ENCODE measurements at places on chromosomes 12 and 14.

- no peak for DNase-seq
Observed at GRCh38 chr14:67574806-67575205, 25.3 kb downstream of the PIGH start.

GRCh38 chr12:71684081-71684480 is 1.8 kb upstream of the TMEM19 start:
- DNase-seq, result no peak

DNA sequence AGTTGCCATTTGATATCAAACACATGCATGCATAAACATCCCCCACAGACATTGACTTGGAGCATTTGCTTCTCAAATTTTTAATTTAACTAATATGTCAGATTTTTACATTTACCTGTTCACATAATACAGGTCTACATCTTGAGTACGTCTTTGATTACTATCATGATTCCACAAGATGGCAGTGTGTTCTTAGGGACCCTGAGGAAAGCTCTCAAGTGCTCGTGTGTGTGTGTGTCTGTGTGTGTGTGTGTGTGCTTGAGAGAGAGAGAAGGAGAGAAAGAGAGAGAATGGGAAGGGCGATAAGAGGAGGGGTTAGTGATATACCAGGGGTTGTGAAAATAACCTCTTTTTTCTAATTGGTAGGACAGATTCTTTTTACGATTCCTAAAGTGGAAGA is 167.1 kb upstream of the OR4E1 start:
- DNase-seq, result no peak

DNA sequence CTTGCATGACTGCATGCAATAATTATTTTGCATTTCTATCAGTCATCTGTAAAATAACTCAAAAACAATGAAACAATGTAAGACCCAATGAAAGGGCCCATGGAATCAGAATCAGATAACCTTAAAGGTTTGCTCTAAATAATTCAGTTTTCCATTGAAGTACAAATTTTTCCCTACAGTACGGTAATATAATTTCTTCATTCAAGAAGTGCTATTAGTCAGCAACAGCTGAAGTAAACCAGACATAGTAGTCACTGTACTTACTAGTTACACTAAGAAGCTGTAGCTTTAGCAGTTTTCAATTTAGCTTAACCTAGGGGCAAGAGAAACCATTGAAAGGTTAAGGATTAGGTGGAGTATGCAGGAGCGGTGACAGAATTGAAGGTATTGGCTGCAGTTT is 43.5 kb downstream of the BCAT1 start:
- no peak for DNase-seq

DNA sequence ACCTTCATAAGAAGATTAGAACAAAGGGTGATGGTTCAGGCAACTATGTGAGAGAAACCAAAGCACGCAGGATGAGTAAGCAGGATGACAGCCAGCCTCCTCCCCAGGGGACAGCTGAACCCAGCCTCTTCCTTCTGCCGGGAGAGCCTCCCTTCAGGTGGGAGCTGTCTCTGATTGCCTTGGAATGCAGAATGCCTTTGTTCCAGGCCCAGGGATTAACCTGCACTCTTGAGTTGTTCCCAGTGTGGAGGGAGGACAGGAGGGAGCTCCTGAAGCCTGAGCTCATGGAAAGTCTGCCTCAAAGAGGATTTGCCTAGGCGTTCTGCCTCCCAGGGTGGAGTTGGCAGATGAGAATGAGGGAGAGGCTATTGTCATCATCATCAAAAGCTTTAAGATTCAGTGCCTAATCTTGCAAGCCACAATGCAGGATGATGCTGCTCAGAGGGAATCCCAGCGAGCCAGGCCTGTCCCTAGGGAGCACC is 3.6 kb upstream of the KRT6A start:
- DNase-seq, result no peak

GRCh38 chr14:102822311-102822863 is 45.1 kb downstream of the TRAF3 start:
- DNase-seq, result no peak

DNA sequence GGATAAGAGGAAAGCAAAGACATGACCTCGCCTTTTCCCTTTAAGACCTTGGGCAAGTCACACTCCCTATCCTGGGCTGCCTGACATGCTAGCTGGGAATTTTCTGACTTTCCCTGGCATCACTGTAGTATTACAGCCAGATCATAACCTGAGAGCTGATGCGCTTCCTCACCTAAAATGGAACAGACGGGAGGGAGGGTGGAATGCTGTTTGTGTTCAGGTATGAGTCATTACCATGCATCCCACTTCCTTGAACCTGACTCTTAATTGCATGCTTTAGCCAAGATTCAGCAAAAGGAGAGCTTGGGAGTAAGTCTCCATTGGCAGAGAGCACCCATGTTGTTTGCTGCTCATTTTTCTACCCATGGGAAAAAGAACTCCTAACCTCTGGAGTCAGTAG is 156.5 kb downstream of the KCNK10 start:
- DNase-seq, result no peak

GRCh38 chr14:35855876-35856481 is 29.8 kb downstream of the BRMS1L start:
- DNase-seq, result peak; percentile 16

DNA sequence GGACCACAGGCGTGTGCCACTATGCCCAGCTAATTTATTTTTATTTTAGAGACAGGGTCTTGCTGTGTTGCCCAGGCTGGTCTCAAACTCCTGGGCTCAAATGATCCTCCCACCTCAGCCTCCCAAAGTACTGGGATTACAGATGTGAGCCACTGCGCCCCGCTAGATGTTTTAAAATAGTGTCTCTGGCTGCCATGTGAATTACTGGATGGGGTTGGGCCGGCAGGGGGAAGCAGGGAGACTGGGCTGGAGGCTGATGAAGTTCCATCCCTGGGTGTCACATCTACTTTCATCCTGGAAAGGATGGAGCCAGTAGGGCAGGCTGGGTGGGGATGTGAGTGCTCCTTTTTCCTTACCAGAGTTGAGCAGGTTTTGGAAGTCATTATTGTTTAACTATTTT is 46.1 kb downstream of the DNAH10 start:
- DNase-seq, result no peak

DNA sequence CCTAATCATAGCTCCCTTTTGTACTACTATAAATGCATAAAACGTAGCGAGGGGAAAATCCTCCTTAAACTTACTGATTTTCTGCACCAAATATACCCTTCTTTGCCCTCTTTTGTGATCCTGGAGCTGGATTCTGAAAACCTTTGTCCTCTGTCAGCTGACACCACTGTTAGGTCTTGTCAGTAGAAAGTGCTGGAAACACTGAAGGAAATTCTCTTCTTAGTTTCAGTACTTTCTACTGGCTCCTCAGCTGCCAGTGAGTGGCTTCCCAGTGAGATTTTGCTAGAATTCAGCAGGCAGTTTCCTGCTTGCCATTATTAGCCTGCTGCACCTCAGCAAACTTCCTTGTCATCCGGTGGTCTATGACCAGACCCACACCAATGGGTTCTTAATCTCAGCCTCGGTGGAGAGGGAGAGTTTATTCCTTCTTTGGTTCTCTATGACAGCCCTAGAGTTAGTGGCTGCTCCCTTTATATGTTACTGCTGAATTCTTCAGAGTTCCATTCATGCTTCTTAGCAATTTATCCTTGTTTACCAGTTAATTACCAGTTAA is 476.2 kb downstream of the FSCB start:
- DNase-seq, result no peak

- no peak for DNase-seq
Observed at GRCh38 chr12:2507814-2508213, 287.0 kb upstream of the FKBP4 start.

DNA sequence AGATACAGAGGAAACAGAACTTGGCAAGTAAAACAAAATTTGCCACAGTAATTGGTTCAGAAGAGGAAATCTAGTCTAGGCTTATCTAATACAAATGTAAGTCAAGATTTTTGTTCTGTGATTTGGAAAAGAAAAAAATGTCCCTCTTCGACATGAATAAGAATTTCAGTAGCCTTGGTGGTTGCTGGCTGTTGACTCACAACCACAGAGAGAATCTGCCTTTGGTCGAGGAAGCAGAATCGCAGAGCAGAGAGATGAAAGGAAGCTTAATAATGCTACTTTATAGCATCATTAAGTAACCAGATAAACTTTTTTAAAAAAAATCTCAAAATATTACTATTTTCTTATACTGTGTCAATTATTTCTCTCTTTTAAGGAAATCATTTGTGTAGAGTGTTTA is 1096.6 kb downstream of the FLRT2 start:
- DNase-seq, result no peak

DNA sequence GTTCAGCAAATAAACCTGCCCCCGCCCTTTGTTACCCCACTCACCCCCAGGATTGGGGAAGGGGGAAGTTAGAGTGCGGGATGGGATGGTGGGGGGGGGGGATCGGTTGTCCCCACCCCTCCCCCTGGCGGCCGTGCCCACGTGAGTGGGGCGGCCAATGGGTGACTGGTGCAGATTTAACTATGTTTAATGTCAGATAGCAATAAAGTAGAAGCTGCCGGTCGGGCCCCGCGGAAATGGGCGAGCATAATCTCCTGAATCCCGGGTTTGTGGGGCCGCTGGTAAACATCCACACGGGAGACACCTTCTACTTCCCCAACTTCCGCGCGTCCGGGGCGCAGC is at the start of gene HOXC12:
Gene HOXC12, plus strand, starts transcription at position 210 of the 342 bp plus-strand sequence. Its CDS starts 27 bp downstream, at position 237.
- DNase-seq, result no peak

- DNase-seq, result no peak
Observed at GRCh38 chr14:68658943-68659931, 133.6 kb downstream of the ZFP36L1 start.

DNA sequence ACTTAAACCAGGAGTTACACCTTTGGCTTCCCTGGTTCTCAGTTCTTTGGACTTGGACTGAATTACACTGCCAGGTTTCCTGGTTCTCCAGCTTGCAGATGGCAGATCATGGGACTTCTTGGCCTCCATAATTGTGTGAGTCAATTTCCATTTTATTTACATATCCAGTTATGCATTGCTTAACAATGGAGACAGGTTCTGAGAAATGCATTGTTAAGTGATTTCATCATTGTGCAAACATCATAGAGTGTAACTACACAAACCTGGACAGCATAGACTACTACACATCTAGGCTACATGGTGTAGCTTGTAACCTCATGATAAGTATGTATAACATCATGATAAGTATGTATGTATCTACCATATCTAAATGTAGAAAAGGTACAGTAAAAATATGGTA is 276.1 kb upstream of the BTG1 start:
- no peak for DNase-seq

DNA sequence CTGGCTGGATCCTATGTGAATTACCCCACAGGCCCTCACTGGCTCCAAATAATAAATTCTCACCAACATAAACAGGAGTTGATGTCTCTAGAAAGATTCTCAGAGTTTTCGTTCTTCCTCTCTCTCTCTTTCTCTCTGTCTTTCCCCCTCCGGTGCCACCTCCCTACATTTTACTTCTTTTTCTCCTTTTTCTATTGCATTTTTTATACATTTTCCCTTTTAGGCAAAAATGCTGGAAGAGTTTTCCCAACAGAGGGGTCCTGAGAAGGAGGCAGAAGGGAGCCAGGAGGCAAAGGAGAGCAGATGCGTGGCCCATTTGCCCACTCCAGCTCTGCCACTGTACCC is 826 bp upstream of the HOXC6 start:
- no peak for DNase-seq

- no peak for DNase-seq
Observed at GRCh38 chr14:81927070-81927469, 393.4 kb upstream of the SEL1L start.

DNA sequence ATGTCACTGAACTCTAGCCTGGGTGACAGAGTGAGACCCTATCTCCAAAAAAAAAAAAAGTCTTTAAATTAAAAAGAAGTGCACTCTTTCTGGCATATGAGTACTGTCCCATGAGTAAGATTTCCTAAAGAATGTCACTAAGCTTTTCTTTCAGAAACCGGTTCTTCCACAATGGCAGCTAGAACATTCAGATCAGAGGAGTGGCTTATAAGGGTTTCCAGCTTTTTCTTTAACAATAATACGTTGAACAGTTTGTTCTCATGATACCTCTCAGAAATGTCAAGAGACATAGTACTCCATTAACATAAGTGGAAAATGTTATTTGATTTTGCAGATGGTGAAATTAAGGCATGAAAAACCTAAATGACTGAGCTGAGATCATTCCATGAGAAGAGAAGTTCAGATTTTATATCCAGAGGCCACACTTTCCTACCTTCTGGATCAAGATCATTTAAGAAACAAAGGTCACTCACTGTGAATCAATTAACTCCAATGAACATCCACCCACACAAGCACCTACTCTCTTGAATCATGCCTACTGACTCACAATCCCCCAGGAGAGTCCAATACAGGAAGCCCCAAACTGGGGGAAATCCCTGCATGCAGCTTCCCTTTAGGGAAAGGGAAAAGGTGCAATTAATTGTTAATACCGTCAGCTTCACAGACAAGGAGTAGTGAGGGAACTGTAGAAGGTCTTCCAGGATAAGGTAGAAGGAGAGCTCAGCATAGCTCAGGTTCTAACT is 86.9 kb downstream of the SPTSSA start:
- no peak for DNase-seq

GRCh38 chr12:65280306-65280705 is 1.8 kb downstream of the MSRB3 start:
- no peak for DNase-seq

- DNase-seq, result no peak
Observed at GRCh38 chr14:35375558-35376025, 29.0 kb downstream of the NFKBIA start.

DNA sequence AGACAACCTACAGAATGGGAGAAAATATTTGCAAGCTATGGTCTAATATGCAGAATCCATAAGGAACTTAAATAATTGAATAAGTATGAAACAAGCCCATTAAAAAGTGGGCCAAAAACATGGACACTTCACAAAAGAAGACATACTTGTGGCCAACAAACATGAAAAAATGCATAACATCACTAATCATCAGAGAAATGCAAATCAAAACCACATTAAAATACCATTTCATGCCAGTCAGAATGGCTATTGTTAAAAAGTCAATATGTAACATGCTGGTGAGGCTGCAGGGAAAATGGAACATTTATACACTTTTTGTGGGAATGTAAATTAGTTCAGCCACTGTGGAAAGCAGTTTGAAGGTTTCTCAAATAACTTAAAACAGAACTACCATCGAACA is 945.4 kb upstream of the FLRT2 start:
- no peak for DNase-seq

DNA sequence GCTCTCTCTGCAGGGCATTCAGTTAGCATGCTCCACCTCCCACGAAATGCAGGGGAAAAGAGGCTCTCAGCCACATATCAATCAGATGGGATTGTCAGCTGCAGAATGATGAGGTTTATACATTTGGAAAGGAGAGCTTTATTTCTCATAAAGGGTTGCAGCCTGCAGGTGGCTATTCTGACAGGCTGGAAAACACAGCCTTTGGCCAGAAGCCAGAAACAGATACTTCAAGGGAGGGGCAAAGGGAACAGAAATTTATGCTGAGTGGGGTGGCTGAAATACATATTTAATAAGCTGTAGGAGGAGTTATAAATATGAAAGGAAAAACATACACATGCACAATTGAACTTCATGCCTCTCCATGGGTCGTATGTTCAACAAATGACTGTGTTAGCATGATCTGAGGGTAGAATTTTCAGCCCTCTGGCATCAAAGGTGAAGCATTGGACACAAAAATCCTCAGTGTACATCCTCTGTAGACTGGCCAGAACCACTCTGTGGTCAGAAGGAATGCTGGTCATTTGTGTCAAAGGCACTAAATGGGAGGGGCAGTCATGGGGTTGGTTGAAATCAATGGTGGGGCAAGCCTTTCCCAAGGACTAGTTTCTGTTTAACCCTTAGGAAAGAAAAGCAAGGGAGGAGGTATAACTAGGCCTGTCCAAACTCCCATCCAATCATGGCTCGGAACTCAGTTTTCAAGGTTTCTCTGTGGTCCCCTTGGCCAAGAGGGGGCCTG is 62.4 kb downstream of the TMX1 start:
- DNase-seq, result no peak
